Thoracic aorta endothelial cell (primary cell): ENCODE measurements at places on chromosomes 5 and 9. TPM values are rescaled to one million over a fixed set of nuclear protein-coding genes. Genes with fewer than 3 reads are reported as not detected.

SLC9A3 gene
- 1.5 and 1.7 TPM in 2 replicates for total RNA-seq

BTNL3 gene
- not detected in 2 replicates for total RNA-seq

CEP120 gene
- 21.4 and 25.4 TPM in 2 replicates for total RNA-seq

SPDL1 gene
- total RNA-seq = 60.5 and 80.1 TPM in 2 replicates

RAPGEF1 gene
- 64.0 and 81.6 TPM in 2 replicates for total RNA-seq

FOXI1 gene
- total RNA-seq = not detected in 2 replicates

MRPL50 gene
- 19.5 and 20.3 TPM in 2 replicates for total RNA-seq

SREK1IP1 gene
- total RNA-seq = 20.2 and 22.8 TPM in 2 replicates

MYOT gene
- total RNA-seq = not detected in 2 replicates

ACER2 gene
- total RNA-seq = 11.3 and 11.4 TPM in 2 replicates

AUH gene
- 10.1 and 10.7 TPM in 2 replicates for total RNA-seq

HSPB3 gene
- total RNA-seq = not detected in 2 replicates

HTR1A gene
- not detected in 2 replicates for total RNA-seq

TAF1L gene
- total RNA-seq = under 0.01 TPM in 1 of 2 replicates, not detected in the other

THOC3 gene
- 54.9 and 67.8 TPM in 2 replicates for total RNA-seq

HTR4 gene
- total RNA-seq = 0.07 TPM in 1 of 2 replicates, not detected in the other

GRM6 gene
- total RNA-seq = not detected in 2 replicates

SLCO6A1 gene
- not detected in 2 replicates for total RNA-seq

IFNB1 gene
- total RNA-seq = not detected in 2 replicates

GRXCR2 gene
- not detected in 2 replicates for total RNA-seq

C9 gene
- 0.07 and 0.13 TPM in 2 replicates for total RNA-seq

MEIKIN gene
- total RNA-seq = not detected in 2 replicates

TLX3 gene
- not detected in 2 replicates for total RNA-seq

TAF11L10 gene
- total RNA-seq = not detected in 2 replicates

PHF24 gene
- total RNA-seq = not detected in 2 replicates

ERCC8 gene
- total RNA-seq = 21.5 and 39.1 TPM in 2 replicates

MED27 gene
- total RNA-seq = 22.5 and 27.2 TPM in 2 replicates
